ENCODE measurements at places on chromosomes 1 and 21.

- DNase-seq, result peak; percentile 92
Measured at GRCh38 chr1:245588116-245588639, 433.4 kb downstream of the KIF26B start.

DNA sequence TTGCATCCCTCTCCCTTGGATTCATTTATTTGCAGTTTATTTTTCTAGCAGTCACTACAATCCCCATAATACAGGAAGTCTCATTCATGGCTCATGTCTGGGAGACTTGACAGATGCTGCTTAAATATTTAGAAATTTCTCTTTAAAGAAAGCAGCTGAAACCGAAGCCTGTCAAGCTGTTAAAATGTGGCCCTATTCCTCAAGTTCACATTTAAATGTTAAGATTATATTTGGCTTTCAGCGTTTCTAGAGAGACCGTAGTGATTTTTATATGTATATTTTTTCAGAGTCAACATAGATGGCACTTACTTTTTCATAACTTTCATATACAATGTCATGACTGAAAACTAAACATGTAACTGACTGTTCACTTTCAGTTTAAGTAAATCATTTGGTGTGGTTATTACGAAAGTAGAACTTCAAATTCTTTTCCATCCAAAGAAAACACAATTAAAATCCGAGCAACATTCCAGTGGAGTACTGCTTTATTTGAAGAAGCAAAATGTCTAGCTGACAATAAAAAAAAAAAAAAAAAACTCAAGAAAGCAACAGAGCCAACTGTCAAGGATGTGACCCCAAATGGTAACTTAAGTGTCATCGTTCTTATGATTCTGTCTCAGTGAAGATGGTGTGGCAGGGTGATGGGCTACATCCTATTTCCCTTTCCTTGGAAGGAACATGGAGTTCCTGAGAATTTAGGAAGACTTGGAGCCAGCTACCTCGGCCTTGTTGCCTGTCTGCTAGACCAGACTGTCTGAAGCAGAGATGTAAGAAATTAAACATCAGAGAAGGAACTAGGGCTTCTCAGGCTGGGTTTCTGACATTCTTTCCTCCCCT is 37.8 kb downstream of the MIS18A start:
- DNase-seq, result no peak

DNA sequence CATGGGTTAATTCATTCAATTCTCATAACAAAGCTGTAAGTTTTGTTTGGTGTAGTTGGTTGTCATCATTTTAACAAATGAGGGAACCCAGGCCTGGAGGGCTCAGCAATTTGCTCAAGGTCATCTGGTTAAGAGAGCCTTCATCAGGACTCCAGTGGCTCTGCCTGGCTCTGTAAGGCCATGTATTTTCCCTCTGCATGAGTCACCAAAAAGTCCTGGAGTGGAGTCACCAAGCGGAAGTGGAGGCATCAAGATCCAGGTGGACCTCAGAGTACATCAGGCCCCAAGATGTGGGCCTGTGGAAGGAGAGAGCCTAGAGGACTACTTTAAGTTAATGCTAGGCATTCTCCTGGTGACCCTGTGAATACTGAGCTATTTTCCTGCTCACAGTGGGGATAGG is 30.0 kb upstream of the RBM15 start:
- DNase-seq, result no peak

DNA sequence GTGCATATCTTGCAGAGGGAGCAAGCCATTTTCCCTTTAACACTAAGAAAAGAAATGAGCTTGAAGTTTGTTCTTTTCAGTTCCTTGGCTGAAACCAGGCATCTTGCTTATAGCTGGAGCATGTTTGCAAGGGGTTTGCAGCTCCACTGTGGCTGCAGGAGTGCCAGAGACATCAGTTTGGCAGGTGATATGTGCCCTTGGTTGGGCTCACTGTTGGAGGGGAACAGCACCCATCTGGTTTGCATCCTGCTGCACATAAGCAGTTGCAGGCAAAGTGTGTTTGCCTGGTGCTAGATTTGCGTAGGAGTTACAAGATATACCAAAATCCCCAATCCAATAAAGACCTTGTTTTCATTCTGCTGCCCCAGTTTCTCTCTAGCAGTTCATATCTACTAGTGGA is 47.8 kb upstream of the IKBKE start:
- DNase-seq, result no peak

DNA sequence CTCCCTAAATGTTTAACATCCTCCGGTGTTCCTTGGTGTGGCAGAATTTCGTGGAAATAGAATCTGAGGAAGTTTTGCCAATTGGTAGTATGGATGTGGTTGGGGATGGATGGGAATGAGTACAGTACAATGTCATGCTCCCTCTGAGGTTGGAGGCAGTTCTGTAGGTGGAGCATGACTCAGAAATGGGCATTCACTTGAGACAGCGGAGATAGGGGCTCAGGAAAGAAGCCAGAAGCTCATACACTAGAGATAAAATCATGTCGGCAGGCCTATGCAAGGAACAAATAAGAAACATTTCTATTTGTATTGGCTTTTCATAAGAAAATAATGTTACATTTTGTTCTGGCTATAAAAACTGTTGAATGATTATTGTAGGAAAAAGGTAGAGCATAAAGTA is 196.0 kb downstream of the URB2 start:
- DNase-seq, result no peak

- DNase-seq, result no peak
Measured at GRCh38 chr21:32717851-32718316, 9.9 kb downstream of the SYNJ1 start.

DNA sequence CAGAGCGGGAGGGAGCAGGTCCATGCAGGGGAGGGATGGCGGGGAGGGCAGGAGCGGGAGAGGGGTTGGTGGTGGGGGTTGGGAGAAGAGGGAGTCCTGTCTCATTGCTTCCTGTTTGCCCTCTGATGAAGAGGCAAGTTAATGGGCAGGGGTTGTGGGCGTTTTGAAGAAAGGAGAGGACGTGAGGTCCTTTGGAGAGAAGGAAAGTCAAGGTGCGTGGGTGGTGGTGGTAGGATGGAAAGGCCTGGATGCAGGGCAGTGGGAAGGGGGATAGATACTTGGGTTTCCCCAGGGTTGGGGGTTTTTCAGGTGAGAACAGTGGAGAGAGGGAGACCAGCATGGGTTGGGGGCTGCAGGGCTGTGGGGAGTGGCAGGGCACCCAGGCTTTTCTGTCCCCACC is 17.2 kb downstream of the UBE2Q1 start:
- DNase-seq, result no peak

- no peak for DNase-seq
Measured at GRCh38 chr1:43666608-43667007, 16.7 kb downstream of the KDM4A start.

GRCh38 chr1:47340227-47340626 is 6.6 kb downstream of the CMPK1 start:
- DNase-seq, result no peak

DNA sequence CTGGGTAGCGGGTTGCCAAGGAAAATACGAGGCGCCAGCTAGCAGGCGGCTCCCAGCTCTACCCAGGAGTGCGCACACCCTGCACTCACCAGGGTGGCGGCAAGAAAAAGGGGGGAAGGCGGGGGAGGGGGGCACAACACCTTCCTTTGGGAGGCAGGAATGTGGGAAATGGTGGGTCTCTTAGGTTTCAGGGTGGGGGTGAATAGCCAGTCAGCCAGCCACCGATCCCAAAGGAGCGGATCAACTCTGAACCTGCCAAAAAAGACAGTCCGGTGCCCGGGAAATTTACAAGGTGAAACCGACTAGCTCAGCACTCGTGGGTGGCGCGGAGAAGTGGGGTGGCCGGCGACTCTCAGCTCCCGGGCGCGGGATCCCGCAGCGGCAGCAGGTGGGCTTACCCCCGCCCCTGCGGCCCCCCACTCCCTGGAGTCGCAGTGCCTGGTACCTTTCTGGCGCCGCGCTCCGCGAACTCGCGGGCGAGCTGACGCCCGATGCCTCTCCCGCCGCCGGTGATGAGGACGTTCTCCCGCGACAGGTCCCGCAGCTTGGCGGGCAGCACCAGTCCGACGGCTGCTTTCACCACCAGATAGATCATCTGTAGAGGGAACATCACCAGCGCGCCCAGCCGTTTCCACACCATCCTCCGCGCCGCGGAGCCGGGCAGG is 1.2 kb downstream of the DHRS3 start:
- no peak for DNase-seq

DNA sequence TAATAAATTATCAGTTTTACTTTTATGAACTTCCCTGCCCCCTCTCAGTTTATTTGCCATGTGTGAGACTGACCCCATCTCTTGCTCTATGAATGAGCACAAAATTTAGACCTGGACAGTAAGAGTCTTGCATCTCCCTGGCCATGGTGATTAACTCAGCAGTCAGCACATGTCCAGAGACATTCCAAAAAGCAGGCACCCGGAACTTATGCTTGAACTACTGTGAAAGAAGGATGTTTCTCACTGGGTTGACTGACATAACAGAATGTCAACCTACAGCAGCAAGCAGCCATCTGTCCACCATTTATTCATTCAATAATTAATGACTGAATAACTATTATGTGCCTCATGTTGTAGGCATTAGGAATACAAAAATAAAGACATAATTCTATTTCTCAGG is 11.3 kb upstream of the SEC16B start:
- no peak for DNase-seq

GRCh38 chr1:179124873-179125272 is 43.0 kb downstream of the TOR3A start:
- no peak for DNase-seq

DNA sequence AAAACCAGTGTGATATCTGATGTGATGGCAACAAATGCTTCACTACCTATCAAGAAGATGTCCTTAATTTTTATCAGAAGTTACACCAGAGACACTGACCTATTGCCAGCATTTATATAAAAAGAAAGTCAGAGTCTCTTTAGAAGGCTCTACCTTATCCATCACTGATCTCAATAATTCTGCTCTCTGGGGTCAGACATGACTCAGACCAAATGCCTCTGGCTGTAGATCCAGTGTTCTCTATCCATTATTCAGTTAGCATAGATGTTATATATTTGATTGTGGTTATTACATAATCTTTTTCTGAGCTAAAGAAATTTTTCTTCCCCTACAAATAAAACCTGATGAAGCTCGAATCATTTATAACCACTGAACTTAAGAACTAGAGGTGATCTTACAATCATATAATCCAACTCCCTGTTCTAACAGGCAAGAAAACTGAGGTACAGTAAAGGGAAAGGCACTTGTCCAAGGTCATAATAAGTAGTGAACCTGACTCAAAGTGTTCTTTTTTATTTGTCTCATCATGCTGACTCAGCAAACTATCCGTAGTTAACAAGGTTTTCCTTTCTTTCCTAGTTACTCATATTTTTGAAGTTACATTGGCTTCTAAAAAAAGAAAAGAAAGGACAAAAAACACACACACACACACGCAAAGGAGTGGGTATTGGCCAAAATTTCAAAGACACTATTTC is 43.6 kb upstream of the ESRRG start:
- no peak for DNase-seq

GRCh38 chr1:23692308-23692871 is 784 bp downstream of the RPL11 start:
- DNase-seq, result no peak

DNA sequence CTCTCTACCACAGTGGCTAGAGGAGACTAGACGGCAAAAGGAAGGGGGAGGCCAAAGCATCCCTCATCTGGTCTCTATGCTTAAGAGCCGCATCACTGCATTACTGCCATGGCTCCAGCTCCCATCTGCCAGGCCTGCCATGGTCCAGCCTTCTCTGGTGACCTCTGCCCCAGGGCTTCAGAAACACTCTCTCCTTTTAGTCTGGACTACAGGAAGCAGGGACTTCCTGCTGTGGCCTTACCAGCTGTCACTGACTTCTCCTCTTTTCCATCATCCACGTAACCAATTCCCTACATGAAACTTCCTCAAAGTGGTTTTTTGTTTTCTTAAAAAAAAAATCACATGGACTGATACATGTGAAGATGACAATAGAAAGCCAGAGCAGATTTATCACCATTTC is 323.1 kb upstream of the NFIA start:
- no peak for DNase-seq

DNA sequence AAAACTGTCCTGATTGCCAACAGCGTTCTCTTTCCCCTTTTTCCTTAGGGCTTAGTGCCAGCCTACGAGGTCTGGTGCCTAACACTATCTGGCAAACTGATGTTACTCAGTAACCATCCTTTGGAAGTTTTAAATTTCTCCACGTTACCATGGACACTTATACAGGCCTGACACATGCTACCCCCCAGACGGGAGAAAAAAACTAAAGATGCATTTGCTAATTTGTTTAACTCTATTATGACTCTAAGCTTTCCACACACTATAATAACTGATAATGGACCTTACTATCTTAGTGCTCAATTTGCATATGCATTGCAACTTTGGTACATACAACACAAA is 36.8 kb downstream of the CLCA1 start:
- DNase-seq, result no peak

- no peak for DNase-seq
Measured at GRCh38 chr1:175188936-175189335, 3.6 kb downstream of the KIAA0040 start.

DNA sequence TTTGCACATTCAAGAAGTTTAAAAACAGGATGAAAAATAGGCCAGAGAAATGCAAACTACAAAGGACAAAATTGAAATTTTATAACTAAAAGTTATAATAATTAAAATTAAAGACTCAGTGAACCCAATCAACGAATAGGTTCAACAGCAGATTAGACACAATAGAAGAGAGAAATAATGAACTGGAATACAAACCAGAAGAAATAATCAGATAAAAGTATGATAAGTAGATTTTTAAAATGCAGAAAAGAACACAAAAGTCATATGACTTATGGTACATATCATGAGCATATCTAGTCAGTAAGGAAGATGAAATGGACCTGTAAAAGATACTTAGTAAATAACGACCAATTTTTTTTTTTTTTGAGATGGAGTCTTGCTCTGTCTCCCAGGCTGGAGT is 108.1 kb upstream of the COG2 start:
- no peak for DNase-seq

- peak; percentile 92 for DNase-seq
Measured at GRCh38 chr21:32257962-32258785, 20.7 kb downstream of the MIS18A start.

GRCh38 chr1:181424786-181425403 is 58.4 kb upstream of the CACNA1E start:
- DNase-seq, result peak; percentile 83

GRCh38 chr1:162137179-162137960 is 67.9 kb downstream of the NOS1AP start:
- DNase-seq, result peak; percentile 41

DNA sequence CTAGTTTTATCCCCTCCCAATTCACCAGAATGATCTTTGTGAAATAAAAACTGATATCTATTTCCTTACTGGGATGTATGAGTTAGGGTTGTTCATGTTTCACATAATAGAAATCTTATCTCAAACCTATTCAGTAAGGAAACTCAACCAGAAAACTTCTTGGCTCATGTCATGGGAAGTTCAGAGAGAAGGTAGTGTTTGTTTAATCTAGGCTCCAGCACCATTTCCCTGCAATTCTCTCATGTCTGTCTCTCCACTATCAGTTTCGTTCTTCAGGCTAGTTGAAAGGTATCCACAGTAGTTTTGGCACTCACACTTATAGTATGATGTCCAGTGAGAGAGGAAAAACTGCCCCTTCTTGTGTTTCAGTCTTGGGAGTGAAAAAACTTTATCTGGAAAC is 34.6 kb upstream of the UHMK1 start:
- DNase-seq, result no peak
